PC-9 (cell line): ENCODE measurements at places on chromosomes 7 and 10.

- no peak for DNase-seq
These were observed 40.7 kb downstream of the EXOC4 start for GRCh38 chr7:133293384-133294160.

- DNase-seq, result no peak
These were observed 1092.5 kb upstream of the C7orf33 start for GRCh38 chr7:147498081-147498480.

DNA sequence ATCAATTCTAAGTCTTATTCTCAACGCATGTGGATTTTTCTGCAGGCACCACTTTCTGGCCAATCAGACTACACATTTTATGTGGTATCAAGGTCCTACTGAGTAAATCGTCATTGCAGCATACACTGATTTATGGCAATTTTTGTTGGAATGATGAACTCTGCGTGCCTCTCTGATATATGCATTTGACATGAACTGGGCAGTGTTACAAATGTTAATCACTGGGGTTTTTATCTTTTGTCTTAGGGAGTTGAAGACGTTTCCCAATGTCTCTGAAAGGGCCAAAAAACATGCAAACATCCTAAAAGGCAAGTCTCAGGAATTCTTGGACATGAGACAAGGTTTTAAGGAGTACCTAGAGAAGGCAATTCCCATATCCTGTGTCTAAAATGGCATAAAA is 809.5 kb upstream of the CELF2 start:
- DNase-seq, result no peak

- DNase-seq, result no peak
These were observed 27.5 kb downstream of the NOD1 start for GRCh38 chr7:30450983-30451497.

- DNase-seq, result no peak
These were observed 11.0 kb downstream of the TMEM140 start for GRCh38 chr7:135158874-135159273.

DNA sequence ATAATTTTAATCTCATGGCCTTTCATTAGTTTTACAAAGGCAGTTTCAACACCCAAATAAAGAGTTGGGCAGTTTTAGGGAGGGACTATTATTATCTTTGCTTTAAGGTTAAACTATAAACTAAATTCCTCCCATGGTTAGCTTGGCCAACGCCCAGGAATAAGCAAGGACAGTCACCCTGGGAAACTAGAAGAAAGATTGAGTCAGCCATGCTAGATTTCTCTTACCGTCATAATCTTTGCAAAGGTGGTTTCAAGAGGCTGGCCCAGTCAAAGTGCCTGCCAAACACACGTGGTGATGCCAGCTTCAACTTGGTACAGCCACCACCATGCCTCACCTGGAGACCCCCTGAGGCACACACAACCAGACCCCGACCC is 317.4 kb upstream of the SP8 start:
- DNase-seq, result no peak

DNA sequence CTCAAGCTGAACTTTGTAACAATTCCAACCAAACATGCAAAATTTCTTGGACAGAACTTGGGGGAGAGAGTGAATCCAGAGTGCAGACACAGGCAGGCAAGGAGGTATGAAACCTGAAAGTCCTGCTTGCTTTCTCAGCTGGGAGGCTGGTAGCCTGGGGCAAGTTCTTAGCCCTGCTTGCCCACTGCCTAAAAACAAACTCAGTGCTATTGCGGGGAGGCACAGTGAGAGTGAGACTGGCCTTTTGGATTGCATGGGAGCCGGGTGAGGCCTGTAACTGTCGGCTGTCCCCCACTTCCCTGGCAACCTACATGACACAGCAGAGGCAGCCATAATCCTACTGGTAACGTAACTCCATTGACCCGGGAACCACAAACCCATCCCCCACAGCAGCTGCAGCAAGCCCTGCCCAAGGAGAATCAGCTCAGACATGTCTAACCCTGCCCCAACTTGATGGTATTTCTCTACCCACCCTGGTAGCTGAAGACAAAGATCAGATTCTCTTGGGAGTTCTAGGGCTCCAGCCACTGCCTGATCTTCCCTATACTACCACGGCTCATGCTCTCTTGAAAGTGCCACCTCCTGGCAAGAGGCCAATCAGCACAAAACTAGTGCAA is 663.6 kb downstream of the GRM8 start:
- no peak for DNase-seq

- DNase-seq, result no peak
These were observed 40.3 kb upstream of the LRRC17 start for GRCh38 chr7:102872460-102872859.

DNA sequence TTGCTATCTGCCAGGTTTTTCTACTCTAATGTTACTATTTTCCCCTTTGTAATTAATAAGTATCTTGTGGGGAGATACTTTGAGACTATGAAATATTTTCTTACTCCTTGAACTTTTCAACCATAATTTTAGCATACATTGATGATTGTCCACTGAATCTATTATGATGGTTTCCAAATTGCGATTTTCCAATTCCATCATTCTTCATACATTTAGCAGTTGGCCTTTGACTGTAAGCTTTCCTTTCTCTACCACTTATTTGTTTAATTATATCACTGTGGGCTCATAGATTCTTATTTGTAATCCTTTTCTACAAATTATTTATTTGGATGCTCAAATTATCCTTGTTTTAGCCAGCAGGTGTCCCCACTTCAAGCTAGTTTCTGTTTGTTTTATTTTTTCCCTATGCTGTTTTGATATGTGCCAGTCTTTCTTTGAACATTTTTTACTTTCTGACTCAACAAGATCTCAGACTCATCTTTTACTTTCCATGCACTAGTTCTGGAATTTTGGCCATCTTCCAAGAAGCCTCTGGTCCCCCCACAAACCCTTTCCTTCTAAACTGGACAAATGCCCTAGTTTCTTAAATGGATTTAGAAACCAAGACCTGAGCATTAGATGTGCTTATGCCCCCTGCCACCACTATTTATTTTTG is 11.4 kb upstream of the MRPS16 start:
- DNase-seq, result peak; percentile 43

- no peak for DNase-seq
These were observed 102.5 kb downstream of the APBB1IP start for GRCh38 chr10:26540601-26541000.

DNA sequence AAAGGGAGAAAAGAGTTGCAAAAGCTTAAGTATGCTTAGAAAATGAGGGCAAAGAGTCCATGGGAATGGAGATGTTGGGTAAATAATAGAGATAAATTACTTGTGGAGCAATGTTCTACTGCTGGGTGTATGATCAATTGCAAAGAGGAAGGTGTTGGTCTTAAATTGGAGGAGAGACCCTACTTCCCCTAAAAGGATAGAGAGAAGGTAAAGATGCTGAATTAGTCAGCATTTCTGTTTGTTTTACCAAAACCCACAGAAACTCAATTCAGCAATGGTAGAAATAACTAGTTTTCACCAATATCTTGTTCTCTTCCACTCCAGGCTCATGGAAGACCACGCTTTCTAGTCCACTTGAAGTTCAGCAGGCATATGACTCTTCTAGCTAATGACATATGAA is 32.1 kb downstream of the ASB4 start:
- DNase-seq, result no peak

GRCh38 chr10:31584098-31584631 is 265.1 kb downstream of the ZEB1 start:
- no peak for DNase-seq

DNA sequence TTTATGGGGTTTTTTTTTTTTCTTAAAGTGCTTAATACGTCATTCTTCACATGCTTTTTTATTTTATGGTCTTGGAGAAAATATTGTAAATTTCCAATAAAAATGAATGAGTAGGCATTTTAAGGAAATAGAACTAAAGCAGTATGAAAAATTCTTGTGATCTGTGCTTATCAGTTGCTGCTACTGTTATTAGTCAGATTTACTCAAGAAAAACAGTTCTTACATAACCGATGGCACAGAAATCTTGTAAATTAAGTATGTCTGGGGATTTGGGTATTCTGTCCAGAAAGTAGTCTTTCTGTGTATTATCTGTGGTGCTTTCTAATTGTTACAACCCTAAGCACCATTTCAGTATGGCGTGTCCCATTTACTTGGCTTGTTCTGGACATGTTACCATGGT is 64.7 kb downstream of the LRGUK start:
- DNase-seq, result no peak

- DNase-seq, result no peak
These were observed 104.2 kb downstream of the CCDC3 start for GRCh38 chr10:12897278-12897677.

GRCh38 chr7:144725070-144725469 is 110.8 kb downstream of the TPK1 start:
- no peak for DNase-seq

GRCh38 chr7:99992330-99993038 is 16.7 kb upstream of the AZGP1 start:
- no peak for DNase-seq

DNA sequence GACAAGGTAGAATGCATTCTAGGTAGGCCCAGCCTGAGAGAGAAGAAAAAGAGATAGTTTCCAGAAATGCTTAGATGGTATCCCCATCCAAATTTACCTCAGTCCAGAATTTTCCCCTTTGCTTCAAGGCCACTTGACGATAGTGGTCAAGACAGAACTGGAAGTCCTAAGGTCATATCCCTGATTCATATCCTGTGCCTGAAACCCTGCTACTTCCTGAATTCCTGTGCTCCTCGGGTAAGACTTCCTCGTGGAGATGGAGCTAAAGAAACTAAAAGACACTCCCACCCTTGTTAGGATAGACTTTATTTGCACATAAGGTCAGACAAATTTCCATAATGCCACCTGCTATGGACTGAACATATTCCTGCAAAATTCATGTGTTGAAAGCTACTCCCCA is 175.9 kb downstream of the EVX1 start:
- peak; percentile 44 for DNase-seq

GRCh38 chr7:97844036-97844435 is 28.2 kb downstream of the ASNS start:
- DNase-seq, result peak; percentile 37

DNA sequence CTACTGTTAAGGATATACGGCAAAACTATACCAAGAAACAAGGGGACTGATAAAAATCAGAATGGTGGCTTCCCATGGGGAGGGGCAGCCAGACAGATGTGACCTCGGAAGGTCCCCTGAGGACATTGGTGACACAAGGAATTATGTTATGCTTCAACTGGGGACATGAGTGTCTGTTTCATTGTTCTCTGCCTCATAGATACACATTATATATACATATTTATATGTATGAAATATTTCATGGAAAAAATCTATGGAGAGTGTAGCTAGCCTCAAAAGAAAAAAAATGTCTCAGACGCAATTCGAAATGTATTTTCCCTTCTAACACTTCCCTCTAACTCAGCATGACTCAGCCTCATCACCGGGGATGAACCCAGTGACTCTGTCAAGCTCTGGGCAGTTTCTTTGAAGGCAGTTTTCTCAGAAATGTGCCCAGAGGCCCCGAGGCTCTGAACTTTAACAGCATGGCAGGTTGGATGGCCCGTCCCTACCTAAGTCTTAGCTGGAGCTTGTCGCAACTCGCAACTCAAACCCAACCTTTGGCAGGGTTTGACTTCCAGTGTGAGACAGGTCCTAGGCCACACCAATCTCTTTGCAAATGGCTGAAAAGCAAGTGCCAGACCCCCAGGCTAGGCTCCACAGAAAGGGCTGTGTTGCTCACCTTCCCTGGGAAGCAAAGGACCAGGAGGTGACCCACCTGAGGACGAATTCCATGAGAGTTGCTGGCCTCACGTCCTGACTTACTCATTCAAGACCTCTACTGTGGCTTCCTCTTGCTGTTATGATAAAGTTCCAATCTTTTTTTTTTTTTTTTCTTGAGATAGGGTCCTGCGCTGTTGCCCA is 86.9 kb downstream of the CARD11 start:
- DNase-seq, result peak; percentile 94

GRCh38 chr7:85226361-85227085 is 39.7 kb upstream of the SEMA3D start:
- no peak for DNase-seq

GRCh38 chr10:58838561-58839208 is 326.0 kb downstream of the BICC1 start:
- no peak for DNase-seq

DNA sequence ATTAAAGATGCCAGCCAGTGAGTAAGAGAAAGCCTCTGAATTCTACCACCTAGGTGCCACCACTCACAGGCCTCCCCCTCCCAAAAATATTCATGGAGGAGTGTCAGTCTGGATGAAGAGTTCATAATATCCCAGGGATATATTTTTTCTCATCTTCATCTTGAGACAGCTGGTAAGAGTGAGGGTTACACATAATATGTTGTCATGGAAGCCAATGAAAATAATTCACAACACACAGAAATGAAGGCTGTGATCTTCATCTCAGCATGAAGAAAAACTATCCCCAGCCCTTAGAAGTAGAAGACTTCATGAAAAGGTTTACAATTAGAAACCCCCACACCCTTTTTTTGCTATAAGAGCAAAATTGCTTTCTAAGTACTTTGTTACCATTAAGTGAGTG is 175.6 kb downstream of the DNAH11 start:
- no peak for DNase-seq

DNA sequence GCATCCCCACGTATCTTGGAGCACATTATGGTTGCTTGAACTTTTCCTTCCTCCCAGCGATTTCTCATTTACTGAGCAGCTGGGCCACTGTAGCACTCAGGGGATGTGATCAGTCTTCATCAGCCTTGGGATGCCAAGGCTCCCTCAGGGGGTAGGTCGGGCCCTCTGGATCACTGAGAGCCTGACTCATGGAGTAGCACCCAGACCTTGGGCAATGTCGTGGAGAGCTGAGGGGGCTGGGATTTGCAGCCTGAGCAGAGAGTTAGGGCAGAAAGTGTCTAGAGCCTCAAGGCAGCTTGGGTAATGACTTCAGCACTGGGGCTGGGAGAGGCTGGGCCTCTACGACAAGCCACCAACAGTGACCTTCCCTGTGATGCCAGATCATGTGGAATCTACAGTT is 86.5 kb upstream of the CXCL12 start:
- no peak for DNase-seq

GRCh38 chr7:132882714-132883428 is 199.0 kb downstream of the CHCHD3 start:
- no peak for DNase-seq

DNA sequence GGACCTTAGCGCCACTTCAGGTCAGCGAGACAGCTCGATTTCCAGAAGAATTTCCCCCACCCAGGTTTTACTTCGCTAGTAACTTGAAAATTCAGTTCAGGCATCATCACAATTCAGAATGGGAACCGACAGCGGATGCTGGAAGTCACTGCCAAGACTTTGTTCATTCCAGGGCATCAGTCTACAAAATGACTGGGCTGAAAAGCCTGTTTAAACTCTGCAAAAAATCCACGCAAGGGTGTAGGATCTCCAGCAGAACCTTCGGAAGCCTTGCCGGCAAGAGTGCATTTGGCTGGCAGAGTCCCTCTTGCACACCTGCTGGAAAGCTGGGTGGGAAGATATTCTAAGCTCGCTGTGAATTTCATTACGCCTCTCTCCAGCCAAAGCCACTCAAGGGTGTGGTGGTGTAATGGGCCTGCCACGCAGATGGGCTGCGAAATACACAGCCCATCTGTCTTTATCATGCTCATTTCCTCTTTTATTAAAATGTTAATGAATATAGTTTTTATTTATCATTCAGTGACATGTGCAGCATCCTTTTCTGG is 672.0 kb upstream of the FOXK1 start:
- no peak for DNase-seq

- no peak for DNase-seq
These were observed 23.6 kb downstream of the MKI67 start for GRCh38 chr10:128102480-128103228.
